ENCODE measurements at places on chromosomes 2 and 18.

DNA sequence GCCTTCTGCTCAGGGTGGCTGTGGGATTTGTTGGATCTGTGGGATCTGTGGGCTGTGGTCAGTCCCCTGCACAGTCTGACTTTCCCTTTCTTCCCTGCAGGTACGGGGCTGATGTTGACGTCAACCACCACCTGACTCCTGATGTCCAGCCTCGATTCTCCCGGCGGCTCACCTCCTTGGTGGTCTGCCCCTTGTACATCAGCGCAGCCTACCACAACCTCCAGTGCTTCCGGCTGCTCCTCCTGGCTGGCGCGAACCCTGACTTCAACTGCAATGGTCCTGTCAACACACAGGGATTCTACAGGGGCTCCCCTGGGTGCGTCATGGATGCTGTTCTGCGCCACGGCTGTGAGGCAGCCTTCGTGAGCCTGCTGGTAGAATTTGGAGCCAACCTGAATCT is 17.5 kb downstream of the ASB1 start:
- no peak for DNase-seq

DNA sequence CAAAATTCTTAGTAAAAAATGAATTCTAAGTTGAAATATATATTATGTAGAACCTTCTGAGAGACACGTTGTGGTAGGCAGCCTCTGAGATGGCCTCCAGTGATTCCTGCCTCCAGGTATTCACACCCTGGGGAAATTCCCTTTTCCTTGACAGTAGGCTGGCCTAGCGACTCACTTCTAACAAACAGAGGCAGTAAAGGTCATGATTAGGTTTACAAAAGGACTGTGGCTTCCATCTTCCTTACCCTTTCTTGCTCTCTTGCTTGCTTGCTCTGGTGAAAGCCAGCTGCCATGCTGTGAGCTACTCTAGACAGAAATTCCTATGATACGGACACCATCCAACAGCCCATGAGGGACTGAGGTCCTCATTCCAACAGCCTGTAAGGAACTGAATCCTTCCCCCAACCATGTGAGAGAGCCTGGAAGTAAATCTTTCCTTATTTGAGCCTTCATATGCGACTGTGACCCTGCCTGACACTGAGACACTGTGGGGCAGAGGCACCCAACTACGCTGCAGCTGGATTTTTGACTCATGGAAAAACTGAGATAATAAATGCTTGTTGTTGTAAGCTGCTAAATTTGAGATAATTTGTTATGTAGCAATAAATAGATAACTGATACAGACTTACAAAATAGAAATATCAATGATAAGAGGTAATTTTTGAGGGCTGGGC is 32.7 kb upstream of the SERTAD2 start:
- no peak for DNase-seq

DNA sequence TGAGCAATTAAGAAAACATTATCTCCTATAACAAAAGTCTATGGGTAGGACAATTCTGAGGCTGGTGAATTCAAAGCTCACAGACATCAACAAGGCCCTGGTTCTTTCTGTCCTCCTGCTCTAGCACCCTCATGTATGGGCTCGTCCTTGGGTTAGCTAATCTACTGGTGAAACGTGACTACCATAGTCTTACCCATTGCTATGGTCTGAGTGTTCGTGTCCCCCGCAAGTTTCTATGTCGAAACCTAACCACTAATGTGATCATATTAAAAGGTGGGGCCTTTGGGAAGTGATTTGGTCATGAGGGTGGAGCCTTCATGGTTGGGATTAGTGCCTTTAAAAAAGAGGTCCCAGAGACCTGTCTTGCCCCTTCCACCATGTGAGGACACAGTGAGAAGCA is 564.7 kb downstream of the TNS1 start:
- DNase-seq = no peak

GRCh38 chr2:70549064-70549710 is 4.4 kb downstream of the TGFA start:
- no peak for DNase-seq

DNA sequence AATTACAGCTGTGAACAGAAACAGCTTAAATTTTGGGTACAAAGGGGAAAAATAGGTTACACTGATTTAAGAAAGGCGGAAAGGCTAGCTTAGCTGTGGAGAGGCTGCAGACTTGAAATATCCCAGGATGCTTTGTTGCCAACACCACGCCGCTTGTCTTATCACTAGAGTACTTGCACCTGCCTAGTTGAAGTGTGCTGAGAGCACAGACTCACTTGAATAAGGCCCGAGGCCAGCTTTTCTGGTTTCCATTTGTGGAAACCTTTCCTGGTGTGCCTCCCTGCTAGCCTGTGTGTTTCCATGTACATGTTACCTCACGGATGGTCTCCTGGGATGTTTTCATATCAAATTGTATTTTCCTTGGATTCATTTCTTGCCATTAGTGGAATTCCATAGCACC is 3.2 kb downstream of the CABLES1 start:
- no peak for DNase-seq

DNA sequence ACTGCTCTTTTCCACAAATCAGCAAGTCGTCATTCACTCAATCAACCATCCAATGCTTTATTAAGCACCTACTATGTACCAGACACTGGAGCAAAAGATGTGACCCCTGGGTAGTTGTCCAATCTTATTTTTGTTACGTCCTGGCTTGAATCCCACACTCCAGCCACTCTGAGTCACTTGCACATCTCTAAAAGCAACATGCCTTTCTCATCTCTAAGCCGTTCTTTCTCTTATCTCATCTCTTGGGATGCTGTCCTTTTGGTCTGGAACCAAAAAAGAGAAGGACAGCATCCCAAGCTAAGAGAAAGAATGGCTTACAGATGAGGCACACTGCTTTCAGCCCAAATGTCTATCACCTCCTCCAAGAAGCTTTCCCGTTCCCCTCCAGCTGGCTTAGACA is 58.8 kb downstream of the RNF152 start:
- no peak for DNase-seq

- no peak for DNase-seq
These were observed 2.7 kb downstream of the LIMS2 start for GRCh38 chr2:127672341-127673224.

DNA sequence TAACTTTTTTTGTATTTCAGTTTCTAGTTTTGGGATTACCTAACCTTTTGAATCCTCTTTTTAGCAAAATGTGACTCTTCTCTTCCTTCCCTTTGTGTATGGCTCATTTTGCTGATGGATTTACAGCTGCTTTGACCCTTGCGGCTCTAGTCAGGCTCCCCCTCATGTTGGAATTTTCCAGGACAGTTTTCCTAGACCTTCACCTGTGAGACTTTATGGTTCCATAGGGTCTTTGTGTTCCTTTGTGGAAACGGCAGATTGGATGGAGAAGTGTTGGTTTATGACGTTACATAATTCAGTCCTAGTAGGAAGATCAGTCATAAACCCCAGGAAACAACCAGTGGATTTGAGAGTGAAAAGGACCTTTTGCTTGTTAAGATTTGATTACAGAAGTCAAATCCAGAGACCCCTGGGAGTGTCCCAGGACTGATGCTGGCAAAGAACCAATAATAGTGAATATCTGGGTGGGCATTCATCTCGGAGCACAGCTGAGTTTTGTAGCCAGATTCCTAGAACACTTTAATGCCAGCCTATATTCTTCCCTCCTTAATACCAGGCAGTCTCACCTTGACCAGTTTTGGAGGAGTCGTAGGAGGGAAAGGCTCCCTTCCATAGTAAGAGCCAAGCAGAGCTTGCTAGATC is 42.7 kb downstream of the SOCS6 start:
- DNase-seq = no peak

DNA sequence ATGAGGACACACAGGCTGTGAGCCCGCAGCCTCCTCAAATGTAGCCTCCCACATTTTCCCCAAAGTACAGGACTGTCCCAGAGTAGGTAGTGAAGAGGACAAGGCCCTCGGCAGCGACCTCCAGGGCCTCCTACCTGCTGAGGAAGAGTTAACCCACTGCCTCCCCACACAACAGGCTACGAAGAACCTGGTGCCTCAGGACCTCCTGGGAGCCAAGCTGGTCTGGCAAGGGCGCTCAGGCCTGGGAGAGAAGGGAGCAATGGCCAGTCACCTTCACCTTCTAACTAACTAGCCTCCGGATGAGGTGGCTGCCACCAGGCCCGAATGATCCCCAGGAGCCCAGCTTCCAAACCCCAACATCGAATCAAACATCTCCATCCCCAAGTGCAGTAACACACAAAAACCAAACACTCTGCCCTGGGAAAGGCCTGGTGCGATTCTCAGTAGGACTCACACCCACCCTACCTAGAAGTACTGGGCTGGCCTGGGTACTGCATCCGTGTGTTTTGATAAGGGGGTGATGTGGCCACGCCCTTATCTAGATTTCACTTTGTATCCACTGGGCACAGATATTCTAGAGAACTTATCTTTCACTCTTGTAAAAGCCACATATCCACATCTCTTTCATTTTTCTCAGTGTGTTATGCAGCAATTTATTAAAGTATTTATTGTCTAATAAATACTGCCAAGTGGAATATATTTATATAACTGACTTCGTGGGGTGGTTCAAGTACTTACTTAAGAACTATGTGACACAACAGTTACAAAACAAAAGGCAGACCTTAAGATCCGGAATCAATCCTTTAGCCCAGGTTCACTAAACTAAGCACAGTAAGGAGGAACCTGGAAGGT is 9.7 kb downstream of the ERFE start:
- no peak for DNase-seq

DNA sequence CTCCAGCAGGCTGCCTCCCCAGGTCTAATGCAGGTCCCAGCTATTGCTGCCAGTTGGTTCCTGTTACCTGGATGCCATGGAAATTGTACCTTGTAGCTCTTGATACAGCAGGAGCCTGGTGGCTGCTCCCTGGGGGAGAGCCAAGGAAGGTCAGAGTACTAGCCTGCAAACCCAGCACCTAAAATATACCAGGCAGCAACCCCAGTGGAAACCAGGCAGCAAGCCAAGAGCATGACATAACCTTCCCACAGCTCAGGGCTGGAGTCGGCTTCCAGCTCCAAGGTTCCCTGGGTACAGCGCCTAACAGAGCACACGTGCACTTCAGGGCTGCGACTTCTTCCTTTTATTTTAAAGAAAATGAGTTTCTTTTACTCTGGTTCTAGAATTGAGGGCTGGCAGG is 30.3 kb downstream of the TNP1 start:
- DNase-seq = no peak

- DNase-seq = no peak
These were observed 2.8 kb downstream of the CAPN10 start for GRCh38 chr2:240589375-240589774.

GRCh38 chr18:48345596-48345995 is 63.6 kb downstream of the ZBTB7C start:
- no peak for DNase-seq

- DNase-seq = no peak
These were observed 43.0 kb upstream of the STK39 start for GRCh38 chr2:168290391-168290790.

DNA sequence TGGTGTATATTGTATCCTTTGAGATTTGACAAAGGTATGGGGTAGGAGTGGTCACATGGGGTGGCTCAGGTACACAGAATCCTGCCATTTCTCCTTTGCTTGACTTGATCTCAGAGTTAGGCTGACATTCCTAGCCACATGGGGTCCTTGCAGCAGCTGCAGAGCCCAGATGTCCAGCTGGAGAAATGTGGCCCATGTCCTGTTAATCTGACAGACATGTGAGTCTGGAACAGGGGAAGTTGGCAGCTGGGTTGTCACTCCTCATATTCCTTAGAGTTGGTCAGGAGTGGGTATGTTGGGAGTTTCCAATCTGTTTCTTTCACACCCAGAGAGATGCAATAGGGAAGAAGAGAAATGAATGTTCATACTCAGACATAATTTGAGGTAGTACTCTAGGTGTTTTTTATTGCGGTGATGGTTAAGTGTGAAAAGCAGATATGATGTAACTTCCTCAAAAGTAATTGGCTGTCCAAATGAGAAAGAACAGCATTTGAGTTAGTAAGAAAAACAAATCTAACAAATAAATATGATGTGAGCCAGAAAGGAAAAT is 402.6 kb upstream of the MEIS1 start:
- no peak for DNase-seq

GRCh38 chr2:156279446-156280150 is 52.9 kb downstream of the NR4A2 start:
- no peak for DNase-seq

- DNase-seq = no peak
These were observed 13.9 kb upstream of the ATP6V1B1 start for GRCh38 chr2:70921839-70922234.

GRCh38 chr2:185284696-185285095 is 453.9 kb upstream of the FSIP2 start:
- no peak for DNase-seq

- no peak for DNase-seq
These were observed 61.7 kb downstream of the STK39 start for GRCh38 chr2:168185583-168186274.

GRCh38 chr2:240360645-240361475 is 74.6 kb upstream of the GPC1 start:
- DNase-seq = no peak

DNA sequence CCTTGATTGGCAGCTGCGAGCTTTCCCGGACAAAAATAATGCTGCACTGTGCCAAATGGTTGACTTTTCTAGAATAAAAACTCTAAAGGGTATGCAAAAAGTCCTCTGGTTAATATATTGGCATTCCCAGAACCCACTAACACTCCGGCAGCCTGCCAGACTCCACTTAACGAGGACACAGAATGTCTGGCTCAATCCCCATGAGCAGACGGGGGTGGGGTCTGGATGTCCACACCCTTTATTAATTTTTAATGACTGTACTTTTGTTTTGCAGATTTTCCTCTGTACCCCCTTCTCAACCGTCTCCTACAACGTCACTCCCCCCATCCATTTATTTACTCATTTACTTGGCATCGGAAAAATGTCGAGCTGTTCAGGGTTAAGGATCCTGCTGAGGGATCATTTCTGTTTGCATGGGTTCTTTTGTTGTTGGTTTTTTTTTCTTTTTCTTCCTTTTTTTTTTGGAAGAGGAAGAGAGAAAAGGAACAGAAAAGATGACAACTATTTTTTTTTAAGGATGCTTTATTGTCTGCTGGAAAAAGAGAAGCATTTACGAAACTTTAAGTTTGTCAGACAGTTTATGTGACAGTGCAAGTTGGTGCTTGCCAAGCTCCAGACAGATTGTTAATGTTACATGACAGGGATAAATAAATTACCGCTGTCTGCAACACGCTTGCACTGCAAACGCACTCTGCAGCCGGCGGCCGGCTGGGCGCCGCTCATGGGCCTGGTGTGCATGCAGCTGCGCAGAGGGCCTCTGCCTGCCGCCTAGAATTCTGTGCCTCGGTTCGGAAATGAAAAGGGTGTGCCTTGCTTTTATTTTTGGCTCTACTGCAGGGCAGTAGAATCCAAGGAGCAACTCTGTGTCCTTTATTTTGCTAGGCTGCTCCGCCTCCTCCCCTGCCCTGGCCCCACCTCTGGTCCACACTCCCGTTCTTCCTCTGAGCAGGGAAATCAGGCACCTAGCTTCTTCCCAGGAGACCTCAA is 3.6 kb downstream of the LDLRAD4 start:
- no peak for DNase-seq

GRCh38 chr2:13193075-13193474 is 476.3 kb downstream of the TRIB2 start:
- DNase-seq = no peak

DNA sequence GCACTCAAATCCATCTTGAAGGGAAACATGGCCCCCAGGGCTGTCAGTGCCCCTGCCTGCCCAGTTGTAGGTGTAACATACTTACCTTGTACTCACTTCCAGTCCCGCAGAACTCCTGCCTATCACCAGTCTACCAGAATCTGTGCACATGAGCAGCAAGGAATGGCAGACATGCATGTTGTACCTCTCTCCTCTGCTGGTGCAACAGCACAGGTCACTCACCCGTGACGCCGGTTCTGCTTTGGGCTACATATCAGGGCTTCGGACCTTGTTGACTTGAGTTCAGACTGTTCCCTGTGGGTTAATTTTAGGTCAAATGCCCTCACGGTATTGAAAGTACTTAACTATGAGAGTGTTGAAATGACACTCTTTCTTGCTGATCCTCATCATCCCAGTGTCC is 215.7 kb downstream of the TPGS2 start:
- DNase-seq = no peak

GRCh38 chr2:174445248-174445647 is 41.6 kb downstream of the GPR155 start:
- DNase-seq = no peak
